ENCODE measurements at places on chromosomes 5 and 9.

DNA sequence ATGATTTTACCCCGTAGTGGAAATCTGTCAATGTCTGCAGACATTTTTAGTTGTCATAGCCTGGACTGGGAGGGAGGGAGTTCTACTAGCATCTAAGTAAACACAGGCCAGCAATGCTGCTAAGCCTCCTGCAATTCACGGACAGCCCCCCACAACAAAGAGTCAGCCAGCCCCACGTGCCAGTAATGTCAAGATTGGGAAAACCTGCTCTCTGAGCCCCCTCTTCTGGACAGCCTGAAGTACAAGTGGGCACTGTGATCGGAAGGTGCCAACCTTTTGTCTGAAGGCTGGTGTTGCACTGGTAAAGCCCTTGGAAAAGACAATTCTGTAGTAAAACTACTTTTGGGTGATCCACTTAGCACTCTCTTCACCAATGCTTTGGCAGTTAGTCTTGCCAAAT is 154.5 kb downstream of the TARS1 start:
- DNase-seq, result no peak

DNA sequence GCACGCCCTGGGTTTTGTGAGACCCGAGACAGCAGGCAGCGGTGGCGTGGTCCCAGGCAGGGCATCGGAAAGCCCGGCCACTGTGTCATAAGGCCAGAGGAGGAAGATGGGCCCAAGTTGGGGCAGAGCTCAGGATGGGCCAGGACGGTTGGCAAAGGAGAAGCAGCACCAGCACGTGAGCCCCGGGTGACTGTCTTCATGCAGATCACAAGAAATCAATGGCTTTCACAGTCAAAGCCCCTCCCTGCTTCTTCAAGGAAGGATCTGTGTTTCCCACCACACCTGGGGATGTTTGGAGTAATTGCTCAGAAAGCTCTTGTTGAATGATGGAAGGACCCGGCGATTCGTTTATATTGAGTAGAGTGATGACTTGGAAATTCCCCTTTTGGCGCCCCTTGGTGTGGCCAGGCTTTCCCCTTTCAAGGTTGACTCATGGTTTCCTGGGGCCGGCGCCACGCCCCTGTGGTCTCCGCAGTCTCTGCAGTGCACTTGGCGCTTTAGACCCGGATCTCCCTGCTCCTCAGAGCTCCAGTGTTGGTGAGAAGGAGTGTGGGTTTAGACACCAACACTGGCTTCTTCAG is 52.1 kb downstream of the IL31RA start:
- DNase-seq, result no peak

GRCh38 chr9:130319300-130319699 is 53.7 kb downstream of the HMCN2 start:
- no peak for DNase-seq

GRCh38 chr5:94690778-94691177 is 72.3 kb downstream of the SLF1 start:
- DNase-seq, result no peak

GRCh38 chr9:100082782-100083181 is 16.0 kb downstream of the ERP44 start:
- no peak for DNase-seq

- no peak for DNase-seq
These were observed 53.7 kb downstream of the ZNF622 start for GRCh38 chr5:16411741-16412455.

DNA sequence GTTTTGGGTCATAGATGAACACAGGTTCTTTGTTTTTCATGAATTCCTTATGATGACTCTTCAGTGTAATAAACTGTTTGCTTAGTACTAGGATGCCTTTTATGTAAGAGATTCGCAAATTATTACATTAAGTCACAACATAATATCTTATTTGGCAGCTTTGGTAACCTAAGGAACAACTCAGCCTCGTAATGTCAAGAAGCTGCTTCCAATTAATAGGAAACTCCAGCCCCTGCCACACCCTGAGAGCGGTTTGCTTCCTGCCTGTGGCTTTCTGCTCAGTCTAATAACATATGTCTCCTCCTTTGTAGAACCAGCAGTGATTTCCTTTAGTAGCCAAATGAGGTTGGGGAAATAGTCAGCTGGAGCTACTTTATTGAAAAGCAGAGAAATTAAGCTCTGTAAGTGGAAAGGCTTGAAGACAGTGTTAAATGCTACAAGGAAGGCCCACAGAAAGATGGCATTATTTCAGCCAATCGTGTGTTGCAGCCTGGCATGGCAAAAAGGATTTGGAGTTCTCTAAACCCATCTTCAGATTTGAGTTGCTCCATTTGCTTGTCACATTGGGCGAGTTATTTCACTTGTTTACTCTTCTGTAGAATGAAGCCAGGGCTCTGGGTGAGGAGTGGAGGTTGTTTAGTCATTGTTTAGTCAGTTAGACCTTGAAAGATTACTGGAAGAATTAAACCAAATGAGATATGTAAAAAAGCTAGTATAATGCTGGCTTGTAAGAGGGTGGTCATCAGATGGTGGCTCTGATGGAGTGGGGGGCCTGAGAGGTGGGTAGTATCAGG is 54.1 kb downstream of the MTAP start:
- no peak for DNase-seq

- DNase-seq, result no peak
These were observed 13.3 kb downstream of the PHF2 start for GRCh38 chr9:93589688-93590087.

GRCh38 chr9:38642951-38643814 is 22.8 kb upstream of the ANKRD18A start:
- DNase-seq, result no peak

DNA sequence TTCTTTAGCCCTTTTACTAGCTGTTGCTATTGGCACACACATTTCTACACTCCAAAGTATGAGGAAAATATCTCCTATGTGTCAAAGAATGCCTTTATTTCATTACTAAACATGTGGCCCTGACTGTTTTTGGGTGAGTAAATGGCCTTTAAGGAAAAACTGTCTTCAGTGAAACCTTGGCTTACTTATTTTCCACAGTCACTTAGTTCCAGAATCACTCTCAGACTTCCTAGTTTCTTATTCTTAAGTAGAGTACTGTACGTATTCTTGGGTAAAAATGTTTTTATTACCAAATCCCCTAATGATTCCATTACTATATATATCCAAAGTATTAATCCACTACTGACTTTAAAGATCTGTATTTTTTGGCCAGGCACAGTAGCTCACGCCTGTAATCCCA is 27.5 kb downstream of the ERP44 start:
- DNase-seq, result no peak

GRCh38 chr9:22447618-22448305 is 1.1 kb downstream of the DMRTA1 start:
- DNase-seq, result no peak

GRCh38 chr9:107737987-107738743 is 248.6 kb upstream of the KLF4 start:
- DNase-seq, result peak; percentile 37

DNA sequence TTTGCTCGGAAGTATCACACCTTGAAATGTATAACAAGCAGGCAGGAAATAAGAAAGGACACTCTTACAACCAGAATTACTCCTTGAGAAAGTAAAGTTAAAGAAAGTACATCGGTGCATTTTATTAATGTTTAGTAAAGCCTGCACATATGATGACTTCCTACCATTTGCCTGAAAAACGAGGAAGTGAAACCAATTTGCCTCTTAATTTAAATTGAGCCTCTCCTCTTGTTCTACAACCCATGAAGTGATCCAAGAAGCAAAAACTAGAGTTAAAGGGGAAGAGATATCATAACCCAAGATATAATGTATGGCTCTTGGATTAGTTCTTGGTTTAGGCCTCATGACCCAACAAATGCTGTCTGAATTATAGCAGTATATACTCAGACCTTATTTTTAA is 95.6 kb downstream of the GNAQ start:
- no peak for DNase-seq

- DNase-seq, result no peak
These were observed 432.7 kb upstream of the KLF4 start for GRCh38 chr9:107922260-107922659.

GRCh38 chr5:151238303-151238741 is 14.4 kb upstream of the CCDC69 start:
- DNase-seq, result no peak

DNA sequence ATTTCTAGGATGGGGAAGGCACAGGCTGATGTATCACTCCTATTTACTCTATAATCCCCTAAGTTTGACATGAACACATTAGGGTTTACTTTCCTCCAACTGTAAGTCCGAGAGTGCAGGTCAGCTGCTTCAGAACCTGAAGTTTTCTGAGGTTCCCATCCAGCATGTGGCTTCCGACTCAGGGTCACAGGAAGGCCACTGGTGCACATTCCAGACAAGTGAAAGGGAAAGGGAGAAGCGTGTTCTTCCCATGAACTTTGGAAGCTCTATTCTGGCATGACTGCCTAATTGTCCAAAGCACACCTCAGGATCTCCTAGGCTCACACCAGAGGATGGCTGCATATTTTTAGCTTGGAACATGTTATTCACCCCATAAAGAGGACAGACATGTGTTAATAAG is 602.6 kb downstream of the SEMA5A start:
- no peak for DNase-seq

- DNase-seq, result peak; percentile 76
These were observed 60.2 kb downstream of the FBXO38 start for GRCh38 chr5:148443998-148444397.

DNA sequence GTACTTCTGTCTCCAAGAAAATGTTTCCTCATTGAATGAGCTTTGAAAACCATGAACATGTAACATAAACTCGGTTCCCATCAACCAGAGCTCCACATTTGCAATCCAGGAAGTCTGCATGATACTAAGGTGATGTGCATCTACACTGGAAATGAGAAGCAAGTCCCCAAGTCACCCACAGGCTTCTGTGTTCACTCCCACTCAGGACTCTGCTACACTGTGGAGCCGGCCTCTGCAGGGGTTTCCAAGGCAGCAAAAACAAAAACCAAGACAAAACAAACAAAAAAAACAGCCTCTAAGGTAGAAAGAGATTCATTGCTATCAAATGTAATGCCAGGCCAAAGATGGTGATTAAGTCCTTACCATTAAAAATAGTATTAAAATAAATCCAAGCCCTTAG is 593.7 kb downstream of the IRX1 start:
- no peak for DNase-seq

GRCh38 chr5:122129306-122129705 is at the start of gene ZNF474:
Gene ZNF474 (plus strand): TSS chr5:122129546. CDS start chr5:122151991, 22,445 bp downstream.
- DNase-seq, result no peak

- no peak for DNase-seq
These were observed 273.1 kb downstream of the HSPA4 start for GRCh38 chr5:133324926-133325325.

DNA sequence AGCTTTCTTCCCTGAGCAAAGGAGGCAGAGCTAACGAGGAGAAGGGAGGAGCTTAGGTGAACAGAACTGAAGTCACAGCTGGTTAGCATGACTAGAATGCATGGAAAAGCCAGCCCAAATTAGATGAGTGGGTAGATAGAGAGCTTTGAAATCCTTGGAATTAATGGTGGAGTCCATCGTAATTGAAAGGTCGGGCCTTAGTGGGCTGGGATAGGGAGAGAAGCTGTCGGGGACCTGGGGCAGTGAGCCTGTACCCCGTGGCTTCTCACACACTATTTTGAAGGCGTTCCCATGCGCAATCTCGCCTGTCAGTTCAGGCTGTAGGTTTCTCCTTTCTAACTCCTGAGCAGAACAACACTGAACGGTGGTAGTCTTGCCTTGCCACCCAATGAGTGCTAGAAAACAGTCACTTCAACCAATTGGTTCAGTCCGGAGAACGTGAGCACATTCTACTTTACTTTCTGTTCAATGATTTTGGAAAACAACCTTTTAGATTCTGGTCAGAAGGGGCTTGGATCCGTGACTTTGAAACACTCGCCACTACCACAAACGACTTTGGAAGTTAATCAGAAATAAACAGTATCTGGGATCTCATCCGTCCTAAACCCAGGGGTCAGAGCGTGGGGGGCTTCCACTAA is 655 bp upstream of the RAI14 start:
- DNase-seq, result peak; percentile 19

- no peak for DNase-seq
These were observed 25.5 kb upstream of the FBP1 start for GRCh38 chr9:94664801-94665200.

DNA sequence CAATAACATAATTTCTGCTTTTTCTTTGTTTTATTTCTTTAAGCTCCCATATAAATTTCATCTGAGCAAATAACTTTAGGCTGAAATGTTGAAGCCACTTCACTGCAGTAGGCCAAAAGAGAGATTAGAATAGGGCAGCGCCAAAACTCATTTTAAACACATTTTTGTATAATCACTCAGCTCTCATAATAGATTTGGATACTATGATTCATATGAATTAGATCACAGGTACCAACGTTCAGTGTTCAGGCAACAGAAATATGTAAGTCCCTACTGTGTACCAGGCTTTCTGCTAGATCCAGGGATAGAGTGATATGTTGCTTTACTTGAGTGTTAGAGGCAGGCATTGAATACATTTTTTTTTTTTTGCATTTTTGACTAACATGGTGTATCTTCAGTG is 370.5 kb downstream of the PTPRD start:
- DNase-seq, result no peak

DNA sequence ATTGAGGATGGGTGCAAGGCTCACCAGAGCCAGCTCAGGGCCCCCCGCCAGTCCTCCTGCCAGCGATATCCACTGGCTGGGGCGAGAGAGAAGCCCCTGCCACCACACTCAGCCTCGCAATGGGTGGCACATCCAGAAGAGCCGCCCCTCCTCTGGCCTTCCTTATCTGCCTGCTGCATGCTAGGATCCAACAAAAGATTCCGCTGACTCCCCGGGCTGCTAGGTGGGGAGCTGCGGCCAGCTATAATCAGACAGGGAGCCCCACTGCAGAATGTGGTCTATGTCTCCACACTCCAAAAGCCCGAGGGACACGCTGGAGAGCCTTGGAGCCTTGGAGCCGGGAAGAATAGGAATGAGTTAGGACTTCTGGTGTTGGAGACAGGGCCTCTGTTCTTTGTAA is 32.8 kb downstream of the COL23A1 start:
- no peak for DNase-seq

DNA sequence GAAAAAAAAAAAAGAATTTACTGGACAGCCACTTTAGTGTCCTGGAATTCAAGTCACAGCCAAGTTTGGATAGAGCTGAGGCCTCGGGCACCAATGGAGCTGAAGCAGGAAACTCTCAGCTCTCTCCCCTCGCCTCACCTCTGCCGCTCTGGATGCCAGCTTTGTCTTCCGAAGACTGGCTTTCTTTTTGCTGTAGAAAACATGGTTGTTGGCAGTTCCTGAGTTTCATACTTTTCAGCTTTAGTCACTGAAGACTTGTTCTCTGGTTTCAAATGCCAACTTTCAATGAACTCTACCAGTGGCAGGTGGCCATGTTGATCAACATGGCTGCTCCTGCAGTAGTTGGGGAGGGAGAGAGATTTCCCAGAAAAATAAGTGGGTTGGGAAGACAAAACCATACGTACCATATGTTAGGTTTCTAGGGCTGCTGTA is 142.2 kb downstream of the SNX18 start:
- DNase-seq, result no peak

GRCh38 chr9:84600739-84601138 is 68.8 kb upstream of the NTRK2 start:
- no peak for DNase-seq

DNA sequence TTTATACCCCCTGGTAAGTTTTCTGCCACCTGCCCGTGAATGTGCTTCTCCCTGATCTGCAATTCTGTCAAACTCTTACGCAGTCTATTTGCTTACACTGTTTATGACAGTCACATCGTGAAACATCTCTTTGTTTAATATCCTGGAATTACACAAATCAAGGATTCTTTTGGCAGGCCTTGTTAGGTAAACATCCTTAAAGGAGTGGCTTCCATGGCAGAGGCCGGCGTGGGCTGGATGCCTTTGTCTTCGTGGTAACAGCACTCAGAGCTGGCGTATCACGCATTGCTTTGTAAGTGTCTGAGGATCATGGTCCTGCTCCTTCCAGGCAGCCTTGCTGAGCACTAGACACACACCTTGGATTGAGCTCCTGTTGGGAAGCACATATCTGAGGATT is 145.7 kb downstream of the IRX1 start:
- DNase-seq, result no peak

- peak; percentile 75 for DNase-seq
These were observed 49.2 kb downstream of the USP20 start for GRCh38 chr9:129884220-129885017.

Data from tibial nerve (tissue), 4 donors.